ENCODE measurements at places on chromosomes 11 and 22.
A peak's percentile ranks its signal among the peaks of the same experiment; 100 is the strongest.

DNA sequence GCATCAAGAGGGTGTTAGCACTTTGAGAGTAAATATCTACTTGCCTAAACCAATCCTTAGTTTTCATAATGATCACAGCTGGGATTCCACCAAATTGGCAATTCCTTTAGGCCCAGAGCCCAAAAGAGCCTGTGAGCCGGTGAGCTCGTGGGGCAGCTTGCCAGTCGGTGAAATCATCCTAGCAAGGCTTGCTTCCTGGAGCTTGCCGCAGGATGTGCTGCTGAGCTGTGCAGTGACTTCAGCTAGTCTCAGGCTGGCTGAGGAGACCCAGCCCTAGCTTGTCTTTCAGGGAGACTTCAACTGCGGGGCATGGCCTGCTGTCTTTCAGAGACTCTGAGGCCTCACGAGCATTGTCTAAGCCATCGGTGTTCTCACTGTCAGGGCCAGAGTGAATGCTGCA is 73.6 kb upstream of the SUSD2 start:
- peak; percentile 90 for DNase-seq

DNA sequence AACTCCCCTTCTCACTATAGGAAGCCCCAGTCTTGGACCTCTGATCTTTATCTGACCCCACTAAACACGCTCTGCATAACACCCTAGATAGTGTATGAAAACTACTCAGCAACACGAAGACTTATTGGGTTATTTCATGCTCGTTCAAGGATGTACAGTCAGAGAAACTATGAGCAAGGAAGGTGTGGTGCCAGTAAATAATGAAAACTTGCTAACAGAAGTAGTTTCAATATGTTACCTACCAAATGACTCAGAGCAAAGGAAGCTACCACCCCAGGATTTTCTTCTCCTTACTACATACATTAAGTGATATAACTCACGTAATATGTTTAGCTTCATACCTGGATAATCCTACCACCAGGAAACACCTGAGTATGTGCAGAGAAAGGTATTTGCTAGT is 25.9 kb upstream of the LYVE1 start:
- DNase-seq: no peak

- DNase-seq: no peak
These were observed 7.7 kb downstream of the IL2RB start for GRCh38 chr22:37141971-37142370.

- DNase-seq: peak; percentile 60
These were observed 34.4 kb upstream of the TRIM29 start for GRCh38 chr11:120172054-120172911.

DNA sequence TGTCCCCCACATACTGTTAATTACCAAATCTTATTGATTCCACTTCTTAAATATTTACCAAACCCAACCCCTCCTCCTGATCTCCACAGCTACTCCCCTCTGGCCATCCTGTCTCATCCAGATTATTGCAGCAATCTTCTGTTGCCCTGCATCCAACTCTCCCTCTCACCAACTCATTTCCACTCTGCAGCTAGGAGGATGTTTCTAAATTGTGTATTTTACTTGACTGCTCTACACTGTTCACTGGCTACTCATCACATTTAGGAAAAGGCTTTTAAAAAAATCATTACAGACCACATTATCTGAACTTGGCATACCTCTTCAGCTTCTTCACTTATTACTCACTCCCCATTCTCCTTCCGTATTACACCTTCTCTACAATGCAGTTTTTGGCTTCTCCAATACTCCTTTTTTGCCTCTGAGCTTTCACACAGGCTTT is 117.9 kb downstream of the ATG16L2 start:
- DNase-seq: peak; percentile 72

Measured in IMR-90 (cell line).